ENCODE measurements at places on chromosomes 4 and X. TPM values are rescaled to one million over a fixed set of nuclear protein-coding genes. Genes with fewer than 3 reads are reported as not detected.
A peak's percentile ranks its signal among the peaks of the same experiment; 100 is the strongest.

Gene RBPJ
- total RNA-seq, result 162 TPM

DNA sequence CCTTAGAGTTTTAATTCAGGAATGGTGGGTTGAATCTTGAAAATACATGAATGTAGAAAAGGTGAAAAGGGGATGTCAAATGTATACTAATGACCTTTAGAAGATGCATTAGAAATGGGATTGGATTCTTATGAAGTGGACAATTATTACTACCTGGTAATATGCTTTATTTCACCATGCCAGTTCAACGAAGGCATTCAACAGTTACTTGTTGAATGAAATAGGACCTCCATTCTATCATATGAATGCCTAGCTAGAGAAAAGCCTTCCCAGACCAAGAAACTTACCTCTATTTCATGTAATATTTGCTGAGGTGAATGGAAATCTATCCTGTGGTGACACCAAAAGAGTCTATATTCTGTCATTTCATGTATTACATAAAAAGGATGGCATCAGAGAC lies 34.6 kb upstream of the SFRP2 start:
- DNase-seq, result no peak

- no peak for DNase-seq
Observed at GRCh38 chrX:135396566-135396965, 25.2 kb upstream of the SMIM10L2A start.

DNA sequence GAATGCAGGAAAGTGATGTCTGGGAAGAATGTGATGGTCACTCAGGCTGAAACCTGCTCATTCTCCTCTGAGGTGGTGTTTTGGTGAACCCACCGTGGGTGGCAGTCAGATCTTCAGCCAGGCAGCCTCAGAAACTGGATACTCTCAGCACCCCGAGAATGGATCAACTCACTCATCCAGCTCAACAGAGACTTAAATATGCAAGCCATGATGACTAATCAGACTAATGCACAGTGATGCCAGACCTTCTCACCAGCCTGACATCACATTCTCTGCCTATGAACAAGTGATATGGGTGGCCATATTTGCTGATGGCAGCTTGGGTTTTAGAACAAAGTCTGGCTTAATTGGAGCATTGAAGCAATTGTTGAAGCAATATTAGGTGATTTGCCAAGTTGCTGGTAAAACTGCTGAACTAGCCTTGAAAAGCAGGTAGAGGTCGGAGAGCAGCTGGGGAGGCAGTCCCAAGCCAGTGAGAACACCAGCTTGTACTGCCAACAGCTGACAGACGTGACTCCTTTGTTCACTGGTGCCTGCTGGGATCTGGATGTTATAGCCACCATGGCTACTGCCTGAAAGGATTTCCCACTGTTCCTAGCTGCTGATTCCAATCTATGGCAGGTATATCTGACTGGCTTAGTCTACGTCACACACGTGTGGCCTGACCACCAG lies 608.1 kb downstream of the MID1IP1 start:
- no peak for DNase-seq

- DNase-seq, result peak; percentile 77
Observed at GRCh38 chrX:52934704-52935469, 23.4 kb downstream of the FAM156A start.

DNA sequence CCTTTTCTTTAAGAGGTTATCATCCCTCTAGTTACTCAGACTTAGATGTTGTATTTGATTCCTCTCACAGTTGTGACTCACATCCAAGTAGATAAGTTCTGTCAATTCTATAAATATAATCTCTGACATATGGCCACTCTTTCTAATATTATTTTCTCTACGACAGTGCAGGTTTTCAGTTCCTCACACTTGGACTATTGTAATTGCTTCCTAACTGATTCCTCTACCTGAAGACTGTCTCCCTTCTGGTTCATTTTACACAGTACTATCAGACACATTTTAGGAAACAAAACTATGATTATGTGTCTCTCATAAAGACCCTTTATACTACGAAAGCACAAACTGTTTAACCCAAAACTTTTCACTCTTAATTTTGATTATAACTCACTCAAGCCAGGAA lies 31.3 kb upstream of the GNRHR start:
- no peak for DNase-seq

DNA sequence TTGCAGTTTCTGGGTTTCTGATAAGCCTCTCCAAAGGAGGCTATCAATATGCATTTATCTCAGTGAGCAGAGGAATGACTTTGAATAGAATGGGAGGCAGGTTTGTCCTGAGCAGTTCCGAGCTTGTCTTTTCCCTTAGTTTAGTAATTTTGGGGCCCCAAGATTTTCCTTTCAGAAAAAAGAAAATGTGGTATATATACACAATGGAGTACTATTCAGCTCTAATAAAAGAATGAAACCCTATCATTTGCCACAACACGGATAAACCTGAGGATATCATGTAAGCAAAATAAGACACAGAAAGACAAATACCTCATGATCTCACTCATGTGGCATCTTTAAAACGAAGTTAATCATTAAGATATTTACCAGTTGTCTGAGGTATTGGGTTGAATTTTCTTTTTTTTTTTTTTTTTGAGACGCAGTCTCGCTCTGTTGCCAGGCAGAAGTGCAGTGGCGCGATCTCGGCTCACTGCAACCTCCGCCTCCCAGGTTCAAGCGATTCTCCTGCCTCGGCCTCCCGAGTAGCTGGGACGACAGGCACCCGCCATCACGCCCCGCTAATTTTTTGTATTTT lies 540 bp downstream of the ZNF721 start:
- DNase-seq, result no peak

DNA sequence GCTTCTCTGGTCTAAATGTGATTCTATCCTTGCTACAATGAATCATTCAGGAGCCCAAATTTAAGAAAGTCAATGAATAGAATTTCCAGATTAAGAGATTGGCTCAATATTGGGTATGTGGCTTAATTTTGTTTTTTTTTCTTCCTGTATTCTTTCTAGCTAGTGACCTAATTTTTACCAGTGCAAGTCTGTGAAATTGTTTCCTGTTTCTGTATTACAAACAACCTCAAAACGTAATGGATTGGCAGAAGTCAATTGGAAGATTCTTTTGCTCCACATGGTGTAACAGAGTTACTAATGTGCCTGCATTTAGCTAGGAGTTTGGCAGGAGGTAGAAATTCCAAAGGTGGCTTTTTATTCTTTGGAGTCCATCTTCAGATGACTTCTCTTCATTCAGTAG lies 17.6 kb downstream of the DYNLT3 start:
- no peak for DNase-seq

Gene KLHL4
- 0.74 TPM for total RNA-seq

- DNase-seq, result no peak
Observed at GRCh38 chr4:151468715-151469696, 60.0 kb downstream of the FHIP1A start.

DNA sequence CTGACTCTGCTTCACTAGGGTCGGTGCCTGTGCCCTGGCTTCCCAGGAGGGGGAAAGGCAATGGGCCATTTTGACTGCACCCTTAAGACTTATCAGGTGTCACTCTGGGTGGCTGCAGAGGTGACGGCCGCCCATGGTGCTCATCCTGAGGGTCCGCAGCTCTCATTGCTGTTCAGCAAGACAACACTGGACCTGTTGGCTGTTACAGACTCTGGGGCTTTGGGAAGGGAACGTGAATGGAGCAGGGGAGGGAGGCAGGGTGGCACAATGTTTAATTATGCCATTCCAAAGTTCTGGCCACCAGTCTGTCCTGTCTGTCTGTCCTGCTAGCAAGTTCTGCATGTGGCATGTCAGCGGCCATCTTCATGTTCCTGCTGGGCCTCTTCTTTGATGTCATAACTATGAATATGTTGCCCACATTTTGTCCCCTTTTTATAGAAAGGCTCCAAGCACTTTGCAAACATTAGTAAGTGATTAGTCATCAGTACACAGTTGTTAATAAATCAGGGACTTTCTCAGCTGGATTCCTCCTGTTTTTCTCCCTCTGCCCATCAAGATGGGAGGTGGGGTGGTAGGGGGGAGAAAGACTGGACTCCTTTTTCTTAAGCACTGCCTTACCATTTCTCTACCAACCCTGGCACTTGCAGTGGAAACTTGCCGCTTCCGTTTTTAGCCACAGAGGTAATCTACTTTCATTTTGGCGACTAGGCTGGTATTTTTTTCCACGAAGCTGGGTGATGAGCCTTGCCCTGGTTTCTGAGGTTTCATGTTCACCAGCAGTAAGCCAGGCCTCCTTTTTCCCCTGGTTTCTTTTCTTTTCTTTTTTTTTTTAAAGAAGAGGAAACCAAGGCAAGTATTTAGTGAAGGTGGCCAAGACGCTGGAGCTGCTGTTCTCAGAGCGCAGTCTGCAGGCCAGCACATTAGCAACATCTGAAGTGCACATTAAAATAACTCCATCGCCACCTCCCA lies 88.6 kb upstream of the TRIM2 start:
- no peak for DNase-seq

- DNase-seq, result no peak
Observed at GRCh38 chr4:89575840-89576239, 261.1 kb downstream of the SNCA start.

Gene UCP1
- not detected for total RNA-seq

Gene MAGEC3
- total RNA-seq, result 0.31 TPM

- no peak for DNase-seq
Observed at GRCh38 chrX:102934624-102935023, 2.4 kb upstream of the RAB40AL start.

DNA sequence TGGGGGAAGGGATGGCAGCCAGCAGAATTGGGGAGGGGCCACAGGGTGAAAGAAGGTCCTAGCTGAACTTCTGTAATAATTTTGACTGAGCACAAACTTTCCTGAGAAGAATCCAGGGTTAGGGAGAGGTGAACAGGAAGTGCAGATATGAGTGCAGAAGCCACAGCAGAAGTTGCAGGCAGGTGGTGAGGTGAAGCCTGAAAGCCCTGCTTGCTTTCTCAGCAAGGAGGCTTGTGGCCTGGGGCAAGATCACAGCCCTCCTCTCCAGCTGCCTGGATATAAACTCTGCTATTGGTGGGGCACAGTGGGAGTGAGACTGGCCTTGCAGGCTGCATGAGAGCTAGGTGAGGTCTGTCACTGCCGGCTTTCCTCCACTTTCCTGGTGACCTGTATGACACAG lies 44.1 kb upstream of the UPRT start:
- DNase-seq, result no peak

GRCh38 chrX:34341258-34341657 lies 209.1 kb upstream of the FAM47A start:
- no peak for DNase-seq

Measured in progenitor cell of endocrine pancreas (in vitro differentiated cells).